HEK293T (cell line): ENCODE measurements at places on chromosomes 3 and 15.

GRCh38 chr3:155313300-155313699 is 19.8 kb upstream of the STRIT1 start:
- no peak for DNase-seq

GRCh38 chr15:32878869-32879805 is 161.3 kb downstream of the GREM1 start:
- no peak for DNase-seq

DNA sequence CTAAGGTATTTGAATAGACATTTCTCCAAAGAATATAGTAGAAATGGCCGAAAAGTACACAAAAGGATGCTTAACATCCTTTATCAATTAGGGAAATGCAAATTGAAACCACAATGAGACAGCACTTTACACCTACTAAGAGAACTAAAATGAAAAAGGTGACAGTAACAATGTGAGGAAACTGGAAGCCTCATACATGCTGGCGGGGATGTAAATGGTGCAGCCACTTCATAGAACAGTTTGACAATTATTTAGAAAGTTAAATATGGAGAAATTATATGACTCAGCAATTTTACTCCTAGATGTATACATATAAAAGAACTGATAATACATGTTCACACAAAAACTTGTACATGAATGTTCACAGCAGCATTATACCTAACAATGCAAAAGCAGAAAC is 13.4 kb downstream of the SPICE1 start:
- no peak for DNase-seq

- DNase-seq: no peak
These were observed 8.5 kb downstream of the VEPH1 start for GRCh38 chr3:157494581-157495281.

- DNase-seq: no peak
These were observed 29.7 kb downstream of the SOX2 start for GRCh38 chr3:181741417-181741816.

GRCh38 chr3:59318881-59319280 is 269.1 kb upstream of the CFAP20DC start:
- DNase-seq: no peak

DNA sequence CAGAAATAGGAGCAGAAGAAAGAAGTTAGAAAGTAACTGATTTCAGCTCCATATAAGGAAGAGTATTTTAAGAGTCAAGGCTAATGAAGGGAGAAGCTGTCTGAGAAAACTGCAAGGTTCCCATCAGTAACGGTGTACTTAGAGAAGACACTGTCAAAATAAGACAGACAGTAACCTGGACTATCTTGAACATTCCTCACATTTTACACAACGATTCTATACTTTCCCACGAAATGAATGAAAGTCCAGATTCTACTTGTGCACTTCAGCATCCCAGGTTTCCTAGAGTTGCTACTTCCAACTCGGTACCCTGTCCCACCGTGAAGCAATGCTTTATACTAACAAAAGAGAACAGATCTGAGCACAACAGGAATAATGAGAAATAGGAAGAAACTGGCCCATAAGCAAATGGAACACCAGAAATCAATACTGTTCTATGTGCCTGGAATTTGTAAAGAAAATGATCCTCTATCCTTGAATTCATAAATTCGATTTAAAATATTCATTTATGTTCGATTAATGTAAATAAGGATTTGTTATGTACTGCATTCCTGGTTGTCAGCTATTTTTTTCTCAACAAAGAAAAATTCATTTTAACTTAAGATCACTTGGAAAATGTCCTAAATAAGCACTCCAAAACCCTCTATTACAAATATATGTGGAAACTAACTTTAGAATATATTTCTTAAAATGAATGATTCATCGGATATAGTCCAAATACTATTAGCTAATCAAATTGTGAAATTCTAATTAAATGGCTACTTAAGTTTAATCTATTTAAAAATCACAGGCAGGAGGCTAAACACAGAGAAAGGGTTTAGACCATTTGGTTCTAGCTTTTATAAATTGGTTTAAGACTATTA is 1.5 kb downstream of the C3orf70 start:
- no peak for DNase-seq
